ENCODE measurements at places on chromosomes 3 and 15.
A peak's percentile ranks its signal among the peaks of the same experiment; 100 is the strongest.

GRCh38 chr15:48638963-48639362, 6.5 kb downstream of the FBN1 start:
- DNase-seq: no peak

DNA sequence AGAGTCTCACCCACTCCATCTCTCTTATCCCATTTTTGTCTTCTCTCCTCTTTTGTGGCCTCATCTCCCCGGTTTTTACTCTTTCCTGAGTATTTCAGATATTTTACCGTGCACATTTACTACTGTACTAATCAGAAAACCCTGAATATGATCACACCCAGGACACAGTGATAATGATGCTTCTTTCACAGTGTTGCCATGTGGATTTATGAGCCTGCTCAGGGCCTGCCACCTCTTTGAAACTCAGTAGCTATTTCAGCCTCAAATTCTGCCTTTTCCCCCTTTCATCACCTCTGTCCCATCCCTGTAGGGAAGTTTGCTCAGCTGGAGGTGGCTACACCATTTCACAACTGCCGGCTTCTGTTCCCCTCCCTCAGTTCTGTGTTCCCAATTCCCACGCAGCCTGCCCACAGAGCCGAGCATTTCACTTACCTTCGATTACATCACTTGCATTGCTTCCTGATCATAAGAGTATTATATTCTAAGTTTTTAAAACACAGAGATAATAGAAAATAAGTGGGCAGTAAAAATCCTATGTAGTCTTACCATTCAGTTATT, 33.2 kb downstream of the ARNT2 start:
- peak; percentile 17 for DNase-seq

GRCh38 chr3:98744283-98744682, 18.9 kb upstream of the ST3GAL6 start:
- DNase-seq: no peak

GRCh38 chr3:36714343-36715086, 49.8 kb downstream of the DCLK3 start:
- peak; percentile 17 for DNase-seq

GRCh38 chr3:129723558-129724324, 117.3 kb upstream of the PLXND1 start:
- DNase-seq: peak; percentile 95

- DNase-seq: no peak
These were observed 125.4 kb downstream of the ULK4 start for GRCh38 chr3:41836360-41837134.

DNA sequence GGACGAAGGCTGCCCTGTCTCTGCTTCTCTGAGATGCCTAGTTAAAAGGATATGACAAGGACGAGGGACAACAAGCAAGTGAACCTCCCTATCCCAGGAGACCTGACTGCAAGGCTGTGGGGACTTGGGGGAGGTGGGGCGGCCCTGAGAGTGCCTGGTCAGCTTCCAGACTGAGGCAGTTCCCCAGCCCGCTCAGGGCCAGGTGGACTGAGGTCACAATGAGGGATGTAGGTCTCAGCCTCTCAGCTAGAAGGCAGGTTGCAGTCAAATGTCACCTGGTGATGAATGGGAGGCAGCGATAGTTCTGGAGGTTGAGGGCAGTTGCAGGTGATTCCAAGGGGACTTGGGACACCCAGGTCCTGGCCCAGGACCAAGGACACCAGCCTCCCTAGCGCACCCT, 30.6 kb downstream of the TKT start:
- no peak for DNase-seq

- DNase-seq: peak; percentile 88
These were observed 29.3 kb upstream of the UBE2E1 start for GRCh38 chr3:23776352-23776891.

- no peak for DNase-seq
These were observed 8.5 kb downstream of the ADAM10 start for GRCh38 chr15:58741032-58741431.

DNA sequence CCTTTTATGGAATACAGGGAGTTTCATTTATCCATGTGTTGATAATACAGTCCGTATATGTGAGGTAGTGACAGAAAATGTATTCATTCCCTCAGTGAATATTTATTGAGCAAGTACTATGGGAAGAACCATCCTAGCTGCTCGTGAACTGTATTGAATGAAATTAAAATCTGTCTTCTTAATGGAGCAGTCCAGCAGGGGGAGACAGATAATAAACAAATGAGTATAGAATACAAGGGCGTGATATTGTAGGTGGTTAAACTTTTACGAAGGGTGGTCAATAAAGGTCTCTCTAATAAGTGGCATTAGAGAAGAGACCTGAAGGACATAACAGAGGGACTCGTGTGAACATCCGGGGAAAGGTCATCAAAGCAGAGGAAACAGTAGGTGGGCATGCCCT, 62.7 kb upstream of the OSTN start:
- DNase-seq: peak; percentile 62

DNA sequence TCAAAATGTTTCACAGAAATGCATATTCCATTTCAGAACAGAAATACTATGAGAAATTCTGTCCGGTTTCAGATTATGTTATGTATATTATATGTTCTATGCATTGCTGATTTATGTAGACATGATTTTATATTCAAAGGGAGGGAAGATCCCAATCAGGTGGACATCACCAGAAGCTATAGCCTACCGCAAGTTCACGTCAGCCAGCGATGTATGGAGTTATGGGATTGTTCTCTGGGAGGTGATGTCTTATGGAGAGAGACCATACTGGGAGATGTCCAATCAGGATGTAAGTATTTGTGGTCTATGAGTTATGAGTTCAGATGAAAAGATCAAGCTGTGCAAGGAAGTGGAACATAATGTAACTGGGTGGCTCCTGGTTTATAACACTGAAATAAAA, 341.7 kb downstream of the EPHA3 start:
- no peak for DNase-seq

DNA sequence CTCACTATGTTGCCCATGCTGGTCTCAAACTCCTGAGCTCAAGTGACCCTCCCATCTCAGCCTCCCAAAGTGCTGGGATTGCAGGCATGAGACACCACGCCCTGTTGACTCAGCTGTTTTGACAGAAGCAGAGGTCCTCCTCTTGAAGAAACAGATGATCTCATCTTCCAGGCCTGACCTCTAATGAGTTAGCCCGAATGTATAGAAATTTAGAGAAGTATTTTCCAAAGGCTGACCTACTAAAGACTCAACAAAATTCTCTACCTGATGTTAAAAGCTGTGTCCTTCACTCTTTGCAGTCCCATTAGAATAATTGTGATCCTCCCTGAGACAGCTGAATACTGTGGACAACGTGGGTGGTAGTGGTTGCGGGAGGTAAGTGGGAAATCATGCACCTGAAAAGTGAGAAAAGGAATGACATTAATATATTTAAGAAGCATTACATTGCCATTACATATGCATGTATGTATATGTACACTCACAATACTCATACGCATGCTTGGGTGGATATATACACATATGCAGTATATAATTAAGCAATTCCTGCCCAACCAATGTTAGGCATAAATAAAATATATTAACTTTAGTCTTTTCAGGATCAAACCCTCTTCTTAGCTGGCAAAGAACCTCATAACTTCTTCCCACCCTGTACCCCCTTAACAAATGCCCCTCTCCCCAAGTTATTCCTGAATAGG, 204.6 kb upstream of the NR2F2 start:
- DNase-seq: peak; percentile 13

DNA sequence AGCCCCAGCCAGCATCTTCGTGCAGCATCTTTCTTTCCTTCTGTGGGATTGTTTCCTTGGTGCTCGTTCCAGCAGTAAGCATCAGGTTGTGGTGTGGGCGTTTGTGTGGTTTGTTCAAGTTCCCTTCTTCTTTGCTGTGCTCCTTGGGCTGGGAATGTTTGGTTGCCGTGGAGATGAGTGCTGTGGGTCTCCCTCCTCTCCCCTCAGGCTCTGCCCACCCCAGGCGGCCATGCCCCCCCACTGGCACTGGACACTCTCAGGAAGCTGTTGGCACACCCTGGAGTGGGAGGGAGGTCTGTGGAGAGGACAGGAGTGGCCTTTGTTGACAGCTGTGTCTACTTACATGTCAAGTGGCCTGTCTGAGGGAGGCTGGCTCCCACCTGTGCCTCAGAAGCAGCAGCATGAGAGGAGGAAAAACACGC, 46.5 kb upstream of the SACM1L start:
- DNase-seq: peak; percentile 65

DNA sequence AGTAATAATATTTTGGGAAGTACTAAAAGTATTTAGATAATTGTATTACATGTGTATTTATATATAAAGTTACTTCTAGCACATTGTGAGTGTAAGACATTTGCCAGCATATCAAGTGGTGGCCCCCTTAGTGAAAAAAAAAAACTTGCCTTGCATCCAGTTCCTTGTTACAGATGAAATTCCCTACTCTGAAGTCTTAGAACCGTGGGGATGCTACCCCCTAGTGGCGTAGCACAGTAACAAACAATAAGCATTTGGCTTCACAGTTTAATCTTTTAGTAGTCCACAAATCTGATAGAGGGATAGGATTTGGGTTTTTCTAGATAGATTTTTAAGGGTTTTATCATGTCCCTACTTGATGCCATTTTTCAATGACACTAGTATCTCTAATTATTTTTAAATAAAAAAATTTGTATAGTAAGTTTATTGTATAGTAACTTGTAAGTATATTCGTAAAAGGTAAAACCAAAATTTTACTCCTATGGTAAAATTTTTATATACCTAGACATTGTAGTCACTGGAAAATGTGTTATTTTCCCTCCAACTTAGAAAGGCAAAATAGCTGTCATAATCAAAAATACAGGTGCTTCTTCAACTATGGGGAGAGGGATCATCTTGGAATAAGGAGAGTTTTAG, 14.3 kb downstream of the SMC4 start:
- DNase-seq: peak; percentile 90

GRCh38 chr3:127590282-127590592, 296 bp downstream of the TPRA1 start:
- no peak for DNase-seq

- DNase-seq: no peak
These were observed 259.9 kb upstream of the ATP11B start for GRCh38 chr3:182533394-182533793.

DNA sequence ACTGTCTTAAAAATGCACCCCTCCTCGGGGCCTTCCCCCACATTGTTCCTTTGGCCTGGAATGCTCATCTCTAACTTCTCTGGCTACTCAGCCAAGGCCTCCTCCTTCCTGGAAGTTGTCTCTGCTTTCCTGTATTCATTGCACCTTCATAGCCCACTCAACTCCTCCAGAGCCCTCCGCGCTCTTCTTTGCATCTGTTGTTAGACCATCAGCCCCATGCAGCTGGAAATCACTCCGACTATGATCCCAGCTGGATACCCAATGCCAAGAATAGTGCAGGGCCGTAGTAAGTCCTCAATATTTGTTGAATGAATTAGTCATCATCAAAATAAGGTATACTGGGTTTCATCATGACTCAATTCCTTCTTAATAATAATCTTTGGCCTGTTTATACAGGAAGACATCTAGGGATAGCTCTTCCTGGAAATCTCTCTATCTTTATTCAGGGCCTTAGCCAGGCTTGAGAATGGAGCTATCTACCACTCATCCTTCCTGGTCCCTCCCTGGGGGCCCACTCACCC, 112.7 kb downstream of the SYNPR start:
- no peak for DNase-seq

- peak; percentile 44 for DNase-seq
These were observed 8.3 kb upstream of the MAP1A start for GRCh38 chr15:43508991-43509659.

GRCh38 chr3:71011565-71012287, 571.8 kb downstream of the FOXP1 start:
- no peak for DNase-seq

GRCh38 chr3:3295586-3295985, 116.1 kb upstream of the CRBN start:
- no peak for DNase-seq

GRCh38 chr15:36156879-36157427, 422.5 kb upstream of the CDIN1 start:
- peak; percentile 87 for DNase-seq

Data from fibroblast of pulmonary artery (primary cell).